ENCODE measurements at places on chromosomes 11 and 22. TPM values are rescaled to one million over a fixed set of nuclear protein-coding genes. Genes with fewer than 3 reads are reported as not detected.

DNA sequence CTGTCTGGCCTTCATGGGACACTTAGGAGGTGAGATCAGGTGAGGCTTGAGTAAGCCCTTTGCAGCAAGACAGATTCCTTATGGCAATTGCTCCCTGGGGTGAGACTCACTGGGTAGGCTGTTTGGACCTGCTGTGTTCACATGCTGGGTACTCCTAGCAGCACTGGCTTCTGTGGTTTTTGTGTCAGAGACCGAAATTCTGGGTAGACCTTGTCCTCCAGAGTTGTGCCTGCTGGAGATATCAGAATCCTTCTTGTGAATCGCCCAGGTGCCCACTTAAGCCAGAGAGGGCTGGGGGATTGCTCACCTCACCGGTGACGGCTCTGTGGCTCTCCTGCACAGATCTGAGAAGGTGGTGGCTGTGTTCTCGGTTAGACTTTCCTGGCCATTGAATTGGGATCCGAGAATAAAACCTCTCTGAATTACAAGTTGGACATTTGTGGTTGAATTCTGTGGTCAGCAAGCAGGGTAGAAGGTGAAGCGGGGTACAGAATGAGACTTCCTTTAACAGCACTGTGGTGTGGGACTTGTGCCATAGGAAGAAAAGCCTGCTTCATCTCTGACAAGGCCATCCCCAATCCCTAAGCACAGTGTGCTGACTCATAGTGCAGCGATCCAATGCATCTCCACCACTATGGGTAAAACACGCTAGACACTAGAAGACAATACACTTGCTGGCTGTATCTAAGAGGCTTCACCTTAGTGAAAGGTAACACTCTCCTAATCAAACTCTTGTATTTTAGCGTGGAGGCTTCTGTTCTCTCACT, 52.5 kb upstream of the TTC12 start:
- no peak for DNase-seq

OR51E2 gene
- 0.18 TPM for total RNA-seq

DNA sequence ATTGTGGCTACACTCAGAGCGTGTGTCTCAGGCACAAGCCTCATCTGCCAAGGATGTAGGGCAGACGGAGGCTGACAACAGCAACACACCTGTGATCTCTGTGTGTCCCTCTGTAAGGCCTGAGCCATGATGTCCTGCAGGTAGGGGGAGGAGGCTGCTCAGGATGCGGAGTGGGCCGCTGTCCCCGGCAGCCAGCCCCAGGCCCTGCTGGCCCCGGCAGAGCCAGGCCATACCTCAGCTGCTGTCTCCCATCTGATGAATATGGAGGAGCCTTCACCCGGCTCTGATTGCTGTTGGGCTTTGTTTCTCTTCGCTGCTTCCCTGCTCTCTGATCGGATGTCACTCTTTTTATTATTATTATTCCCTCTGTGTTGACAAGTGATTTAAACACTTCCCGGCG, 83.6 kb upstream of the NCAM1 start:
- DNase-seq = no peak

ART5 gene
- not detected for total RNA-seq

ADM gene
- total RNA-seq = 6.1 TPM

DNA sequence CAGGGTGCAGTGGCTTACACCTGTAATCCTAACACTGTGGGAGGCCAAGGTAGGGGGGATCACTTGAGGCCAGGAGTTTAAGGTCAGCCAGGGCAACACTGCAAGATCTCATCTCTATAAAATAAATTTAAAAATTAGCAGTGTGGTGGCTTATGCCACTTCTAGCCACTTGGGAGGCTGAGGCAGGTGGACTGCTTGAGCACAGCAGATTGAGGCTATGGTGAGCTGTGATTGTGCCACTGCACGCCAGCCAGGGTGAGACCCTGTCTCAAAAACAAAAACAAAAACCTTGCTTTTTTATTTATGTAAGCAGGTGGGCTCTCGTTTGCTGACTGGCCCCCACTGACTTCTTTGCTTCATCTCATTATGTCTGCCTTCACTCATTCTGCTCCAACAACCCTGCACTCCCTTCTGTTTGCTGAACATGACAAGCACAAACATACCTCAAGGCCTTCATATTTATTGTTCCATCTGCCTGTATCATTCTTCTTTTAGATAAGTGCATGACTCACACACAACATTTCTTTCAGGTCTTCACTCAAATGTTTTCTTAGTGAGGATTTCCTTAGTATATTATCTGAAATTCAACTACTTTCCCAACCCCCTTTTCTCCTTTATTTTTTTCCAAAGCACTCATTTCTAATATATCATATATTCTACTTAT, 32.4 kb upstream of the CLNS1A start:
- DNase-seq = no peak

DNA sequence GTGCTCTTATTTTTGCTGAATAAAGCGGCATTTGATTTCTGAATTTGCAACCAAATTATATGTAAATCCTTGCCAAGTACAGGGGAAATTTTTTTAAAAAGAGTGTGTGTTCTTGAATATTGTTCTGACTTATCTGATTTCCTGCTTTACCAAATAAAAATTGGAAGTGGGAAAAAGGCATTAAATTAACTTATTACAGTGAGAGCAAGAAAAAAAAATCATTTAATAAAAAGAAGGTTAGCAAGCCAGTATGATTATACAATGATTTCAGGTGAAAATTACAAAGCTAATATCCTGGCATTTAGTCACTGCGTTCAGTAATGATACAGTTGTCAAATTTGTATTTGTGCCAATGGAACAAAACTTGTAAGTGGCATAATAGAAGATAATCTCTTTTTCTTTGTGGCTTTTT, 82.1 kb upstream of the PPARA start:
- no peak for DNase-seq

H19 gene
- 29.3 TPM for total RNA-seq
